Bronchus fibroblast of lung (primary cell): ENCODE measurements at places on chromosomes 7 and 10. TPM values are rescaled to one million over a fixed set of nuclear protein-coding genes. Genes with fewer than 3 reads are reported as not detected.

The MSMB gene
- not detected in 2 replicates for total RNA-seq

The PRPS1L1 gene
- not detected in 2 replicates for total RNA-seq

The ZNF804B gene
- total RNA-seq: not detected in 2 replicates

The OR2A1 gene
- total RNA-seq: under 0.01 TPM in 2 replicates

The TMEM139 gene
- total RNA-seq: 0.17 and 0.45 TPM in 2 replicates

The ENTPD1 gene
- not detected in 2 replicates for total RNA-seq

The RAPGEF5 gene
- 0.15 and 0.34 TPM in 2 replicates for total RNA-seq

The TRIM24 gene
- total RNA-seq: 8.8 and 10.1 TPM in 2 replicates

The GRK5 gene
- 5.2 and 7.0 TPM in 2 replicates for total RNA-seq

The DENND2A gene
- total RNA-seq: 3.2 and 4.3 TPM in 2 replicates

The TAS2R41 gene
- not detected in 2 replicates for total RNA-seq

The COBL gene
- total RNA-seq: 0.15 TPM in 1 of 2 replicates, not detected in the other

The SERPINE1 gene
- total RNA-seq: 1,155 and 1,164 TPM in 2 replicates

The OPN1SW gene
- total RNA-seq: not detected in 2 replicates

The CRHR2 gene
- not detected in 2 replicates for total RNA-seq

The OR6V1 gene
- total RNA-seq: not detected in 2 replicates

The CCSER2 gene
- total RNA-seq: 8.8 and 14.1 TPM in 2 replicates

The GDF2 gene
- total RNA-seq: not detected in 2 replicates

The GOLGA7B gene
- under 0.01 TPM in 1 of 2 replicates, not detected in the other for total RNA-seq

The AS3MT gene
- total RNA-seq: 4.8 and 6.7 TPM in 2 replicates

The SP8 gene
- total RNA-seq: not detected in 2 replicates

The PRSS2 gene
- 0.15 and 0.34 TPM in 2 replicates for total RNA-seq

The ASB10 gene
- total RNA-seq: not detected in 2 replicates

The RTKN2 gene
- 0.89 and 2.0 TPM in 2 replicates for total RNA-seq

The CISD1 gene
- total RNA-seq: 14.1 and 15.5 TPM in 2 replicates

The SRGN gene
- total RNA-seq: 110 TPM in 2 replicates

The SLC18A2 gene
- not detected in 2 replicates for total RNA-seq

The GPR85 gene
- total RNA-seq: 4.6 and 5.2 TPM in 2 replicates

The ERV3-1 gene
- 3.4 TPM in 2 replicates for total RNA-seq

The SHH gene
- not detected in 2 replicates for total RNA-seq

The EIF5AL1 gene
- 0.50 and 0.59 TPM in 2 replicates for total RNA-seq

The SAMD9 gene
- total RNA-seq: 2.7 and 3.5 TPM in 2 replicates

The DMTF1 gene
- total RNA-seq: 16.3 and 19.0 TPM in 2 replicates

The PRSS37 gene
- total RNA-seq: not detected in 2 replicates

The ASIC3 gene
- total RNA-seq: under 0.01 and 0.17 TPM in 2 replicates

The GHRHR gene
- total RNA-seq: not detected in 2 replicates

The FAM131B gene
- total RNA-seq: 0.84 and 1.0 TPM in 2 replicates

The JCAD gene
- 1.8 and 2.0 TPM in 2 replicates for total RNA-seq
